Stimulated activated CD4-positive, alpha-beta T cell treated with anti-CD3 and anti-CD28 coated beads, Interleukin-4, amount 100 ng/mL, for 1 hour (primary cell): ENCODE measurements at places on chromosomes 1 and 21.

DNA sequence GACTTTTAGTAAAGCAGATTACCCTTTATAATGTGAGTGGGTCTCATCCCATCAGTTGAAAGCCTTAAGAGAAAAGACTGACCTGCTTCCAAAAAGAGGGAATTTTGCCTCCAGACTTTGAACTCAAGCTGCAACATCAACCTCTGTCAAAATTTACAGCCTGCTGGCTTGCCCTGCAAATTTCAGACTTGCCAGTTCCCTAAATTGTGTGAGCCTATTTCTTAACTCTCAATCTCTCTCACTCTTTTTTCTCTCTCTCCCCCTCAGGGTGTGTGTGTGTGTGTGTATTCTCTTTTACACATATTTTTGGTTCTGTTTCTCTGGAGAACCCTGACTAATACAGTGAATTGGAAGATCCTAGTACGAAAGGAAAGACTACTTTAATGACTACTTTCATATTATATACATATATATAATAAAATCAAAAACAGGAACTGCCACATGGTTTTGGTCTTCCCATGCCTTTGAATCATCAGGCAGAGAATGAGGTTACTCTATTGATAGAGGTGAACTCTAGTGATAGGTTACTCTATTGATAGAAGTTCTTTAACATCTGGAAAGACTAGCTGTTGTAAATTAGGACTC lies 6.4 kb downstream of the OR2C3 start:
- no peak for DNase-seq

DNA sequence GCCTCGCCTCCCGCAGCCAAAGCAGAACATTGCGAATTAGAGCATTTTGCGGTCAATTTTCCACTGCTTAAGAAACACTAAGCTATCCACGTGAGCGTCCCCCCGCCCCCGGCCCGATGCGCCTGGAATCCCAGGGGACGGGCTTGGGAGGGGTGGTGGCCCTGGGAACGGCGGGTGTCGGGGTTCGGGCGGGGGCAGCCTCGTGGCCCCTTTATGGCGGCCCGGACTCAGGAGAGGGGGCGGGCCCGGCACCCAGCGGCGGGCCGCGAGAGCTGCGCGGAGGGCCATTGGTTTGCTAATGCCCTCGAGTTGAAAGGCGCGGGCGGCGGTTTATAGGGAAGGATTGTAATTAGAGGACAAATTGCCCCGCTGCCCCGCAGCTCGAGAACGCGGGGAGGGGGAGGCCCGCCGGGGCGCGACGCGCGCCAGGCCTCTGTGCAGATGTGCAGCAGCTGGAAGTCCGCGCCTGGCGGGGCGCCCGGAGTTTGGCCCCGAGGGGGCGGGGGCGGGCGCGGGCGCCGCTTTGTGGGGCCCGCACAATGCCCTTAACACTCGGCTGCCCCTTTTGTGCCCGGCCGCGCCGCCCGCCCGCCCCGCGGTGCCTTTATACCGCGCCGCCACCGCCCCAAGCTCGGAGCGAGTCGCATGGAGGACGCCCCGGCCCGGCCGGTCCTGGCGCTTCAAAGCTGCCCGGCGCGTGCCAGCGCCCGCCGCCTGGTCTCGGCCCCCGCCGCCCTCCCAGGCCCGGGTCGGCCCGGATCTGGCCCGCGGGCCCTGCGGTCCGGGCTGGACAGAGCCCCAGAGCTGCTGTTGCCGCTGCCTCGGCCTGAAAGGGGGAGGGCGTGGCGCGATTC lies 1.9 kb upstream of the HES3 start:
- no peak for DNase-seq

DNA sequence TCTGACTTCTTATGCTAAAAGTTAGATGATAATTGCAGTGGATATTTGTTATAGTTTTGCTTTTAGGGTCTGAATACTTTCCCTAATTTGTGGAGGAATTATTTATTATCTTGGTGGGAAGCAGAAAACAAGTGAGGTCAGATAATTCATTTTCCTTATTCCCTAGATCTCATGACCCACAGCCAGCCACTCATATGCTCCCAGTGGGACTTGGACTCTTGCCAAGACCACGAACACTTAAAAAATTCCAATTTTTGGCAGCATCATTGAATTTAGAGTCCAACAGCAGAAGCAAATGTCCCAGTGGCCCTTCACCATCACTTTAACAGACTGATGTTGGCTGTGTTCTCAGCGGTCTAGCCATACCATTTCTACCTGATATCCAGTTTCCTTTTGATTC lies 204.2 kb downstream of the HMCN1 start:
- no peak for DNase-seq

- no peak for DNase-seq
These were observed 285.3 kb upstream of the C1orf105 start for GRCh38 chr1:172135076-172135672.

DNA sequence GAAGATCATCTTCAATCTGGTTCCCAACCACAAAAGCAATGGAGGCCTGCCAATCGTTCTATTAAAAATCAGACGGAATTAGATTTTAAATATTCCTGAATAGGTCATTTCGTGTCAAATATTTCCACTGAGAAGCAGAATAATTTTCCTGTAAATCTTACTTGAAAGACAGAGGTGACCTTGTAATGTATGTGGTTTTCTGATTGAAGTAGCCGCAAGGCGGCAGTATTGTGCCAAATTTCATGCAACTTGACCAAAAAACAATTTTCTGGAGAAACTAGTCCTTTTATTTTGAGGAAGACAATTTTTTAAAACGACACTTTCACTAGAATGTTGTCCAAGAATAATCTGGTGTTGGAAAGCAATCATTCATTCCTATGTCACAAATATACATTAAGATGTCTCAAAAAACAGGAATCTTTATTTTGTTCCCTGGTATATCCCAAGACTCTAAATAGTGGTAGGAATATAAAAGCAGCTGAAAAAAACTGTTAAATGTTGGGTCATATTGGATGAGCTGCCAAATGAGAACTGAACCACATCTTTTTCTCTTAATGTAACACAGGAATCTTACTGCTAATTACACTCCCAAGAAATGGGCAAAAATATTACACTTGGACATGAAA lies 33.6 kb downstream of the SPAG17 start:
- peak; percentile 12 for DNase-seq

DNA sequence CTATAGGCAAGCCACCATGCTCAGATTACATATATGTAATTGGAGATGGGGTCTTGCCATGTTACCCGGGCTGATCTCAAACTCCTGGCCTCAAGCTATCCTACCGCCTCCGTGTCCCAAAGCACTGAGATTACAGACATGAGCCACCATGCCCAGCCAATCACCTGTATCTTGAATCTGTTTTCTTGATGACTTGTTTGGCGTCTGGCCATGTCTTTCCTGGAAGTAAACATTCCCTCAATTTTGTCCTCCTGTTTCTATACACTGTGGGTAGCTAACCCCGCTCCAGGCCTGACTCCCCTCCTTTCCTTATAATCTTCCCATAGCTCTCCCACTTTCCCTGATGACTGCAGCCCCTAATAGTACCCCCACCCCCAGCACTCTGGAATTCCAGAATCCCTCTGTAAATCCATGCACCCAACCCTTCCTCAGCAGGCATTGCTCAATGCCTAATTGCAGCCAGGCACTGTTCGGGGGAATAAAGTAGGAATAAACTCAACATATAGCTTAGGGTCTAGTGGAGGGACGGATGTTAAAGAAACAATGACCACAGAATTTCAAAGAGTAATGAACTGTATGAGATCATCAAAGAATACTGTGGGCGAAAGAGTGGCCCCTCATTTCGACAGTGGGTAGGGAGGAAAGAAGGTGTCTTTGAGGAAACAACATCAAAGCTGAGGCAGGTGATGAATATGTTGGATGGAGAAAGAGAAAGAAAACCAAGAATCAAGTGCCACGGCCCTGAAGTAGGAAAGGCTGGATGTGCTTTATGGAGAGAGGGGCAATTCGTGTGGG lies 161.5 kb downstream of the ADSS2 start:
- no peak for DNase-seq

DNA sequence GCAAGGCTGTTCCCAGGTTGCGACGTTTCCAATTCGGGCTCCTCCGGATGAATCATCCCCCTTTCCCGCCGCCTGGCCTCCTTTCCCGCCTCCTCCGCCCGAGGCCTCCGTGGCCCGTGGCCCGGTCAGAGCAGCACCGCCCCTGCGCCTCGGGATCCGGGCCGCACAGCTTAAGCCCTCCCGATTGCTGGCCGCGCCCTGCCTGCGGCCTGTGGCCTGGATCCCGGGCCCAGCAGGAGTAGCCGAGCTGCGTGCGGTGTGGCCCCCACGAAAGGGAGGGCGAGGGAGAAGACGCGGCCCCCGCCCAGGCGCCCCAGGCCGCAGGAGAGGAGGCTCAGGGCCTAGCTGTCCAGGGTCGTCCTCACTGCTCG lies 1.0 kb downstream of the TMEM200B start:
- no peak for DNase-seq

GRCh38 chr21:37899146-37899545 lies 17.1 kb downstream of the KCNJ6 start:
- no peak for DNase-seq

DNA sequence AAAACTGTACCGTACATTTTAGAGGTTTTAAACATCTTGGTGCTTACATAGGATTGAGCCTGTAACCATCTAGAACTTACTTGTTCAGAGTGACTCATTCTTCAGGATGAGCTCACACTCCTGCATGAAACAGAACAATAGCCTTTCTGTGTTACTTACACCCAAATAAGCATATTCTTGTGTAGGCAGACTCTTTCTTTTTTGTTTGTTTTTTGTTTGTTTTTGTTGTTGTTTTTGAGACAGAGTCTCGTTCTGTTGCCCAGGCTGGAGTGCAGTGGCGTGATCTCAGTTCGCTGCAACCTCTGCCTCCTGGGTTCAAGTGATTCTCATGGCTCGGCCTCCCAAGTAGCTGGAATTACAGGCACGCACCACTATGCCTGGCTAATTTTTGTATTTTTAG lies 3.8 kb upstream of the CA6 start:
- no peak for DNase-seq
